ENCODE measurements at places on chromosomes 1 and 21.

DNA sequence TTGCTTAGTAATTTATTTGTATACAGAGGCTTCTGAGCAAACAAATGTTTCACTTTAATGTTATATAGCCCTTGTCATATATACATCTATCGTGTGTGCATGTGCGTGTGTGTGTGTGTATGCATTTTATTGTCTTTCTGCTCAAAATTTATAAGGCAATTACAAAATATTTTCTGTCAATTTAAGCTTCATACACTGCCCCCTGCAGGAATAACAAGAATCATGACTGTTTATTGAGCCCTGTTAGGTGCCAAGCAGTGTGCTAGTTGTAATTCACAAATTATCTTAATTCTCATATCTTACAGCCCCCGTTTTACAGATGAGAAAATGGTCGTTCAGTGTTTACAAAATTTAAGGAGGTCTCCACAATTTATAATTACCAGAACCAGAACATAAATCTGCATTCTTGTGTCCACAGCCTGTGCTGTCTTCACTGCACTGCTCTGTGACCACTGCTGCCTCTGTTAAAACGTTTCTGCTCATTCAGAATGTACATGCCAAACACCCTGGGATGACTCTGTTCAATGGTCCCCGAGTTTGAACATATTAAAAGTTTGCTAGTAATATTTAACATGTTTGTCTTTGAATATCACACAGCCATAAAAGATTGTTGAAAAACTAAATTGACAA lies 181.3 kb downstream of the ATP6V1G3 start:
- DNase-seq: no peak

GRCh38 chr1:147719029-147719698 lies 41.2 kb downstream of the GJA5 start:
- no peak for DNase-seq

DNA sequence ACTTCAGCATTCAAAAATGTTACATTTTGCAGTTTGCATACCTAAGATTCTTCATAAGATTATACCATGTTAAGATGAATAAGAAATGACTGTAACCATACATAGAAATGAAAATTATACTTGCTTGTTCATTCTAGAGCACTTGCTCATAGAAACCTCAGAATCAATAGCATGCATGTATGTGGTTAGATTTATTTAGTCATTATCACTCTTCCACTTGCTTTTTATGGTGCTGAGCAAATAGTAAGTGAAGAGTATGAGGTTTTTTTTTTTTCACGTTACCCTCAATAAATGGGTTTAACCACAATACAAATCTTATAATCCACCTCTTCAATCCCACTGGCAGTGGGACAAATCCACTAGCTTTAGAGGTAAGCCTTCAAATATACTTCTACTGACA lies 84.7 kb downstream of the LRRC53 start:
- no peak for DNase-seq

DNA sequence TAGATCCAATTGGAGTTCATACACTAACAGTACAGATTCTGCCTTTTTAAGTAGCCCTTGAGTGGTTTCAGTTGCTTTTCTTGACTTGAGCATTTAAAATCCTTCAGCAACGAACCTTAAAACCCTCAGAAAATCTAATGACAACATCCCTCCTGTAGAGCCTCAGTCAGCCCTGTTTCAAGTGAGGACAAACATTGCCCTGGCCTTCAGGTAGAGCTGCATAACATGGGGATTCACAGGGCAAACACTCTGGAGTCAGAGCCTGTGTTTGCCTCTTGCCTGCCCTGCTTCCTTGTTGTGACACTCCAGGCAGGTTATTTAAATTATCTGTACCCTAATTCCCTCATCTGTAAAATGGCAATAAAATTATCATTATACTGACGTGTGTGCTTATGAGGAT lies 96.1 kb upstream of the KCNA3 start:
- DNase-seq: no peak

DNA sequence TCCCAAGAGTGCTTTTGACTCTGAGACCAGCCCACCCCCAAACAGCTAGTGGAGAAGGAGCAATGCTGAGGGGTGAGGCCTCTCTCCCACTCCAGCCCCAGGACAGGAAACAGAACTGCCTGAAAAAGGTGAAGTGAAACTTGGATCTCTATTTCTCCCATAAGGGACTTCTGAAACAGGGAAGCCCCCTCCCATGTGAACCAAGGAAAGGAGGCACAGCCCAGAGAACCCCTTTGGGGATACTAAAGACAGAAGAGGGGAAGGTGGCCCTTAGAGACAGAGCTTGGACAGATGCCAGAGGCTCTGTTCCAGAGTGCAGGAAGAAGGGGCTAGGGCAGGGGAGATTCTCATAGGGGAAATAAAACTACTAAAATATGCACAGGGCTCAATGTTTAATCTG lies 2.9 kb downstream of the TNFAIP8L2 start:
- no peak for DNase-seq

DNA sequence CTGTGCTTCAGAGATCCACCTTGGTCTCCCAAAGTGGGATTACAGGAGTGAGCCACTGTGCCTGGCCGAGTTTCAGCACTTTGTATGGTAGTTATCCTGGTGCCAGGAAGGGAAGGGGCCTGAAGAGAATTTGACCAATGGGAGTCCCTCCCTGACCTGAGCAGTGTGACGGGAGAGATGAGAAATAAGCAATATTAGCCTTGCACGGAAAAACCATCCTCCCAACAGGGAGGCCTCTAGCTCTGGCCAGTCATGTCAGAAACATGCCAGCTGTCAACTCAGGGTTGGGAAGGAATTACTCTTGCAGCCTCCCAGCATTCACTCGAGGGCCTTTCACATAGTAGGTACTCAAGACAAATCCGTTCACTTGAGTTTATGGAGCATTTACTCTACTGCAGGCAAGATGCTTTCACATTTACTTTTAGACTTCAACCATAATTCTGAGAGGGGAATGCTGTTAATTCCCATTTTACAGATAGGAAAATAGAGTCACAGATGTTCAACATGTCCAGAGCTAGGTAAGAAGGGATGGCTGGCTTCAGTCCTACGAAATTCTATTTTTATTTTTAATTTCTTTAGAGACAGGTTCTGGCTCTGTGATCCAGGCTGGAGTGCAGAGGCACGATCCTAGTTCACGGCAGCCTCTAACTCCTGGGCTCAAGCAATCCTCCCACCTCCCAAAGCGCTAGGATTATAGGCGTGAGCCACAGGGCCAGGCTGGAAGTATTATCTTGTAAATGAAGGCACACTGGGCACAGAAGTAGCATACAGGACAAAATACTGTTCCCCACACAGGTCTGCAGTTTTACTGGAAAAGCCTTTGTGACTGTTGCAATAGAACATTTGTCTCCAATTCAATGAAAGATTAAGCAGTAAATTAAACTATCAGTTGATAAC lies 3.2 kb upstream of the ATP13A2 start:
- no peak for DNase-seq

GRCh38 chr21:14084701-14085100 lies 126.1 kb downstream of the LIPI start:
- DNase-seq: no peak

DNA sequence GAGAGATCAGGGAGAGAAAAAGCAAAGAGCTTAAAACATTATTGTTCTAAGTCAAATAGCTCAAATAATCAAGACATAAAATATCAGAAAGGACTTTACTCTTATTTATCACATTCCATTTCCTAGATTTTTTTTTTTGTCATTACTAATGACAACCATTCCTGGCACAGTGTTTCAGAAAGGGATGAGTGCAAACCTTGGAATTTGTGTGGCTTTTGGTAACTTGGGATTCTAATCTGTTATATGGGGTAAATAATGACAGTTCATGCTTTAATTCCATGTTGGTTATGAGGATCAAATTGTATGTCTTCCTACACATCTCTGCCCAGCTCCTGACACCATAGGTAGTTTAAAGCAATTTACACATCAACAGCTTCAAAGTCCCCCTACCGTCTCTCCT lies 358.4 kb upstream of the ADGRL4 start:
- no peak for DNase-seq

GRCh38 chr1:14238472-14239307 lies 359.8 kb upstream of the KAZN start:
- DNase-seq: no peak

DNA sequence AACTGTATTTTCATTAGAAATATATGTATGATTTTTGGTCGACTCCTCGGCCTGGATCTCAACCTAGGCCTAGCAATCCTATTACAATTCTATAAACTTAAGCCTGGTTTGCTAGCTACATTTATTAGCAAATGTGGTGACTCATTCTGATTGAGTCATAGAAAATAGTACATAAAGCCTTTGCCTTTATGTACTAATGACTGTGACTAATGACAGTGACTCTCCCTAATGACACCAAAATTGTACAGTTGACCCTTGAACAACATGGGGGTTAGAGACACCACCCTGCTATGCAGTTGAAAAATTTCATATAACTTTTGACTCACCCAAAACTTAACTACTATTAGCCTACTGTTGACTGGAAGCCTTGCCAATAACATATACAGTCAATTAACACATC lies 78.9 kb downstream of the CLEC20A start:
- no peak for DNase-seq

GRCh38 chr1:202733251-202733650 lies 23.0 kb upstream of the SYT2 start:
- DNase-seq: no peak

- DNase-seq: no peak
Observed at GRCh38 chr1:156754219-156754618, 2.7 kb upstream of the HDGF start.

DNA sequence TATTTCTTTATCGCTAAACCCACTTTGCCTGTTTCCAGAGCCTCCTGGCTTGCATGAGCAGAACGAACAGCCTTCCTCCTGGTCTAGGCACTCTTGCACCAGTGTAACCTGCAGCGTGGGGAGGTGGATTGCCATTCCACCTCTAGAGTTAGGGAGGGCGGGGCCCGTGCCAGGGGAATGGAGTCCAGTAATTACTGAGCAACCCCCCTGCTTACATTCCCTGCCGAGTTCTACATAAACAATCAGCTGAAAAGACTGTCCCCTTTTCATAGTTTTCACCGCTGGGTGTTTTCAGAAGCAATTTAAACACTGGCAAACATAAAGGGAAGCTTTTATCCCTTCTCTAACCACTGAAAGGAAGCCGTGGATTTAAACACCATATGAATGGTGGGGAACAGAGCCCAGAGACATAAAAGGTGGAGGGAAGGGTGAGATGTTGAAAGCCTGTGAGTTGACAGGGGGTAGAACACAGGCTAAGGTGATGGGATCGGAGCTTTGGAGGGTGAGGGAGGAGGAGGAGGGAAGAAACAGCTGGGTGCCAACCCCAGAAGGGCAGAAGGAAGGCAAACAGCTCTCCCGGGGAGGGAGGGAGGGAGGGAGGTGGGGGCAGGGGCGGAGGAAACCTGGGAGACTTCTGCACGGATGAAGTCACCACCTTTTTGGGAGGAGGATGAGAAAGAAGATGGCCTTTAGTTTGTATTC lies 68.0 kb upstream of the WDR26 start:
- DNase-seq: no peak

DNA sequence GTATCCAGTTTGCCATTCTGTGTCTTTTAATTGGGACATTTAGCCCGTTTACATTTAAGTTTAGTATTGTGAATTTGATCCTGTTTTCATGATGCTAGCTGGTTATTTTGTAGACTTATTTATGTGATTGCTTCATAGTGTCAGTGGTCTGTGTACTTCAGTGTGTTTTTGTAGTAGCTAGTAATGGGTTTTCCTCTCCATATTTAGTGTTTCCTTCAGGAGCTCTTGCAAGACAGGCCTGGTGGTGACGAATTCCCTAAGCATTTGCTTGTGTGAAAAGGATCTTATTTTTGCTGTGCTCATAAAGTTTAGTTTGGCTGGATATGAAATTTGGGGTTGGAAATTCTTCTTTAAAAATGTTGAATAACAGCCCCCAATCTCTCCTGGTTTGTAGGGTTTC lies 69.2 kb upstream of the PDC start:
- DNase-seq: no peak

GRCh38 chr1:232599178-232600041 lies 30.5 kb downstream of the SIPA1L2 start:
- no peak for DNase-seq

- no peak for DNase-seq
Observed at GRCh38 chr1:43879414-43879813, 54.2 kb upstream of the ARTN start.

Data from stimulated activated CD8-positive, alpha-beta memory T cell treated with anti-CD3 and anti-CD28 coated beads, Interleukin-4, amount 100 ng/mL, for 1 hour (primary cell).